Glutamatergic neuron (in vitro differentiated cells): ENCODE measurements at places on chromosomes 7 and 10. TPM values are rescaled to one million over a fixed set of nuclear protein-coding genes. Genes with fewer than 3 reads are reported as not detected.

GRCh38 chr7:42720991-42721796 lies 190.7 kb downstream of the C7orf25 start:
- H3K36me3 ChIP-seq: peaks cover 7% of the 10 kb centered on the region
- H3K27ac ChIP-seq: peak overlapping the region; percentile 48
- H3K4me1 ChIP-seq: peaks cover 18% of the 10 kb centered on the region

DNA sequence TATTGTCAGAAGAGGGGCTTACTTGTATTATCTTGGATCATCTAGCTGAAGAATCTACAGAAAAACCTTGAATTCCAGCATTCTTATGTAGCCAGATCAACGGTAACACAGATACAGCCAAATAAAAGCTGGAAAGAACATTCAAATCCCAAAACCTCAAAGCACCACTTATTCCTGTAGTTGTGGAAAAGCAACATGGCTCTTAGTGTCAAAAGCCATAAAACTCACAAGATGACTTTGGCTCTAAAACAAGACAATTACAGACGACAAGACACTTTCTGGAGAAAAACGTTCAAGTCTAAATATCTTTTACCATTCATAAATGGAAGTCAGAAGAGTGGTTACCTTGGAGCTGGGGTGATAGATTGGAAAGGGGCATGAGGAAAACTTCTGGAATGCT lies 173.0 kb downstream of the HERPUD2 start:
- H3K36me3 ChIP-seq: no peaks in the 10 kb centered on the region
- H3K4me1 ChIP-seq: no peaks in the 10 kb centered on the region
- H3K27me3 ChIP-seq: peaks cover 2% of the 10 kb centered on the region
- H3K27ac ChIP-seq: no peak overlapping the region
- no peak for DNase-seq
- H3K4me3 ChIP-seq: no peak overlapping the region

DNA sequence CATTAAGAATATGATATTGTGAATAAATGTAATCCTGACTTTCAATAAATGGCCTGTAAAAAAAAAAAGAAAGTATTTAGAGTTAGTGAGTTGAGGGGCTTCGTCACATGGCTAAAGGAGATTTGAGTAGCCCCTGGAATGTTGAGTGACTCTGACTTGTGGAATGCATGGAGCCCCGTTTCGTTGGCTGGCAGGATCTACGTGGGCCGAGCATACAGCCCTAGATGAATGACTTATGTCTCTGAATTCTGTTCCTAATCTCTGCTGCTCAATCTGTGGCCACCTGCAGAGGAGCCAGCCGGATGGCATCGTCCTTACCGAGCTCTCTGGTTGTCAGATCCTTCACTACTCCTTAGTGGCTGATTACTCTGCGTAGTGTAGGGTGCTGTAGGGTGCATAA lies 155.7 kb downstream of the MGMT start:
- H3K4me3 ChIP-seq: no peak overlapping the region
- DNase-seq: no peak
- peaks cover 7% of the 10 kb centered on the region for H3K27me3 ChIP-seq
- no peak overlapping the region for H3K27ac ChIP-seq
- no peaks in the 10 kb centered on the region for H3K36me3 ChIP-seq
- H3K4me1 ChIP-seq: peaks cover 25% of the 10 kb centered on the region

C10orf67 gene
- not detected for total RNA-seq

GRCh38 chr7:55081472-55082227 lies 62.8 kb downstream of the EGFR start:
- peaks cover under 1% of the 10 kb centered on the region for H3K4me1 ChIP-seq
- H3K27ac ChIP-seq: no peak overlapping the region
- H3K4me3 ChIP-seq: no peak overlapping the region

TM9SF3 gene
- 99.1 TPM for total RNA-seq

- no peak overlapping the region for H3K27ac ChIP-seq
- no peak overlapping the region for H3K4me3 ChIP-seq
- H3K4me1 ChIP-seq: peaks cover 17% of the 10 kb centered on the region
- no peaks in the 10 kb centered on the region for H3K27me3 ChIP-seq
These were observed 179.0 kb upstream of the KLF14 start for GRCh38 chr7:130912862-130913638.

CALN1 gene
- total RNA-seq: 3.5 TPM

DNA sequence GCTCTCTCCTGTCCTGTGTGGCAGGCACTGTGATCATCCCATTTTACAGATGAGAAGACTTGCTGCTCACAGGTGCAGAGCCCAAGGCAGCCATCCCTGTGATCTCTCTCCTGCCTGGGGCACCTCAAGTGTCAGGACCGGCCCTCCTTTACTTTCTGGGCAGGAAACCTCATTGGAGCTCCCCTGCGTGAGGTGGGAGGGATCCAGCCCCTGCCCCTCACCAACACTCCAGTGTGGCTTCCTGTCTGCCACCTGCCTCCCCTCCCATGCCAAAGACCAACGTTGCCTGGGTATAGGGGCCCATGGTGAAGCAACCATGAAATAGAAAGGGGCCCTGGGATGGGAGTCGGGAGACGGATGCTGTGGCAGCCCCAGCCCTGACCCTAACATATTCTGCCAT lies 91.2 kb upstream of the MYL10 start:
- H3K36me3 ChIP-seq: no peaks in the 10 kb centered on the region
- no peak for DNase-seq
- H3K4me3 ChIP-seq: no peak overlapping the region
- peaks cover 6% of the 10 kb centered on the region for H3K4me1 ChIP-seq
- H3K27me3 ChIP-seq: peaks cover 9% of the 10 kb centered on the region
- no peak overlapping the region for H3K27ac ChIP-seq

GRCh38 chr7:6497994-6498393 lies 50.2 kb upstream of the DAGLB start:
- H3K27me3 ChIP-seq: peaks cover 2% of the 10 kb centered on the region
- H3K36me3 ChIP-seq: no peaks in the 10 kb centered on the region
- no peak overlapping the region for H3K27ac ChIP-seq
- H3K4me3 ChIP-seq: no peak overlapping the region
- H3K4me1 ChIP-seq: peaks cover 2% of the 10 kb centered on the region
- no peak for DNase-seq

PRRT4 gene
- not detected for total RNA-seq

DNA sequence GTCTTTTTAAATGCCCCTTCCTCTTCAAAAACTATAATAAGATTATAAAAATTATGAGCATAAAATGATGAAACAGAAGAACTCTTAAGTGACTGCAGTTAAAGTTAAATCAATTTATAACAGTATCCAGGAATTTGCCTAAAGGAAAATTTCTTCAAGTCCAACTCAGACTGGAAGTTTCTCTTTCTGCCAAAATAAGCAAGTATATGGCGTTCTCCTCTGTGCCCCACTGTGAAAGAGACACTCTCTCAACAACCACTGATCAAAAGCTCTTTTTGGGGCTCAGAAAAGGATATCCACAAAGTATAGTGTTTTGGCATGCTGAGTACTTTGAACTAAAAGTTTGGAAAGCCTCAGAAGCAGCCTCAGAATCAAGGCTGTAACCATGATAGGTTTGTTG lies 139.9 kb downstream of the SKIDA1 start:
- H3K36me3 ChIP-seq: no peaks in the 10 kb centered on the region
- no peak overlapping the region for H3K4me3 ChIP-seq
- no peak for DNase-seq
- H3K27me3 ChIP-seq: no peaks in the 10 kb centered on the region
- H3K27ac ChIP-seq: no peak overlapping the region
- H3K4me1 ChIP-seq: no peaks in the 10 kb centered on the region

GRCh38 chr7:2851497-2851896 lies 7.4 kb upstream of the GNA12 start:
- H3K4me3 ChIP-seq: no peak overlapping the region
- peaks cover 3% of the 10 kb centered on the region for H3K4me1 ChIP-seq
- no peak overlapping the region for H3K27ac ChIP-seq

DNA sequence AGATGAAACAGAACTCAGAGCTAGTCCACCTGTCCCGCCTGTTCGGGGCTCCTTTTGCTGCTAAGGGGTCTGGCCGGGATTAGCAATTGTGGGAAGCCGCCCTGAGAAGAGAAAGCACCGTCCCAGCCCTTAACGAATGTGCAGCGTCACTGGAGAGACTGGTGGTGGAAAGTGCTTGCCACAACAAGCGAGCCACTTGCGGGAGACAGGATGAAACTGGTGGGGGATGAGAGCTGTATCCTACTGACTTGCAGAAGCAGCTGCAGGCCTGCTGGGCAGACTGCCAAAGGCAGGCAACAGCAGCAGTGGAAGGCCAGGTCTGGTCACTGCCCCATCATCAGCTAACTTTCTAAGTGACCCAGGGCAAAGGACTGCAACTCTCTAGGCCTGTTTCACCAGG lies 95.4 kb downstream of the FAM53B start:
- peaks cover 10% of the 10 kb centered on the region for H3K27me3 ChIP-seq
- no peak overlapping the region for H3K4me3 ChIP-seq
- H3K27ac ChIP-seq: peak overlapping the region; percentile 43

DNA sequence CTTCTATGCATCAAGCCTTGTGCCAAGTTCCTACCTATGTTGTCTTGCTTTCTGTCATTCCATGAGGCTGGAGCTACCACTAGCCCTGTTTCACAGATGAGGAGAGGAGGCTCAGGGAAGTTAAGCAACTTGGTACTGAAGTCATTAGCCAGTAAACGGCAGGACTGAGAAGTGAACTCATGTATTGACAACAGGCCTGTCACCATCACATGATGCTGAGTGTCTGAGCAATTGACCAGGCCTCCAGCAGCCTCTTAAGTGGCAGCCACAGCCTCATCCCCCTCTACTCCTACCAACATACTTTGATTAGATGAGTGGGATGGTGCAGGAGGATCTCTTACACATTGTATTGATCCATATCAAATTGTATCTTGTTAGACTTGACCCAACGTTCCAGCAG lies 317.6 kb downstream of the GRID1 start:
- peaks cover 2% of the 10 kb centered on the region for H3K4me1 ChIP-seq
- no peak overlapping the region for H3K27ac ChIP-seq
- no peaks in the 10 kb centered on the region for H3K36me3 ChIP-seq
- no peak for DNase-seq

GRCh38 chr10:124671486-124672075 lies 72.6 kb downstream of the FAM53B start:
- DNase-seq: no peak
- peaks cover 59% of the 10 kb centered on the region for H3K4me1 ChIP-seq
- peak overlapping the region; percentile 49 for H3K4me3 ChIP-seq
- no peaks in the 10 kb centered on the region for H3K36me3 ChIP-seq
- H3K27ac ChIP-seq: peak overlapping the region; percentile 92
- peaks cover 11% of the 10 kb centered on the region for H3K27me3 ChIP-seq

DNA sequence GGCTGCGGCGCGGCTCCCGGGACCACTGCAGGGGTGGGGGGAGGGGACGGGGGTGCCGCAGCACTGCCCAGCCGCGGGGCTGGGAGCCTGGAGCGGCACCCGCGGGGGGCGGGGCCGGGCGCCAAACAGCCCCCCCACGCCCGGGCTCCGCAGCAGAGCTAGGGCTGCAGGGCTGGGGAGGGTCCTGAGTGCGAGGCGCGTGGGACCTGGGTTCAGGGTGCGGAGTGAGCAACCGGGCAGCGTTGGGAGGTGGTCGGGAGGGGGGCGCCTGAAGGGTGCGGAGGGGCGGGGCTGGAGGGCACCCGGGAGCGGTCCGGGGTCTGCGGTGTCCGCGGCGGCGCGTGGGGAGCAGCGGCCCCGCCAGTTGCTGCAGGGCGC lies 528 bp downstream of the CAMK2G start:
- no peak overlapping the region for H3K4me3 ChIP-seq
- DNase-seq: peak; percentile 53
- H3K4me1 ChIP-seq: peaks cover 20% of the 10 kb centered on the region
- no peak overlapping the region for H3K27ac ChIP-seq
- no peaks in the 10 kb centered on the region for H3K36me3 ChIP-seq

TUBB8 gene
- 1.1 TPM for total RNA-seq

DNA sequence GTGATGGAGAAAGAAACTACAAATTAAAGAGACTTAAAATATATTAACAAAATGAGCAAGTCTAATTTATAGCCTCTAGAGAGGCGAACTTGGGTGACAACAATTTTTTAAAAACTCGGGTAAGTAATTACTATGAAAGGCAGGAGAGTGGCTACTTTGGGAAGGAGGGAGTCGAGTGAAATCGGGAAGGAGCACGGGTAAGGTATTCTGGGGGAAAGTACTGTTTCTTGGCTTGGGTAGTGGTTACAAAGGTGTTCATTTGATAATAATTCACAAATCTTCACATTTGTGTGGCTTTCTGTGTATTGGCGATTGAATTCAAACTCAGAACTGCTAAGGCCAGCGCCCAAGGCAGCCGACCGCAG lies 32.9 kb upstream of the GRID1 start:
- peak overlapping the region; percentile 76 for H3K4me3 ChIP-seq
- no peak overlapping the region for H3K27ac ChIP-seq
- peaks cover 14% of the 10 kb centered on the region for H3K27me3 ChIP-seq
- no peak for DNase-seq
- no peaks in the 10 kb centered on the region for H3K4me1 ChIP-seq

ADRA2A gene
- 0.32 TPM for total RNA-seq
